ENCODE measurements at places on chromosomes 16 and 17.

GRCh38 chr17:80706463-80706867, 161.8 kb downstream of the RPTOR start:
- DNase-seq = no peak

DNA sequence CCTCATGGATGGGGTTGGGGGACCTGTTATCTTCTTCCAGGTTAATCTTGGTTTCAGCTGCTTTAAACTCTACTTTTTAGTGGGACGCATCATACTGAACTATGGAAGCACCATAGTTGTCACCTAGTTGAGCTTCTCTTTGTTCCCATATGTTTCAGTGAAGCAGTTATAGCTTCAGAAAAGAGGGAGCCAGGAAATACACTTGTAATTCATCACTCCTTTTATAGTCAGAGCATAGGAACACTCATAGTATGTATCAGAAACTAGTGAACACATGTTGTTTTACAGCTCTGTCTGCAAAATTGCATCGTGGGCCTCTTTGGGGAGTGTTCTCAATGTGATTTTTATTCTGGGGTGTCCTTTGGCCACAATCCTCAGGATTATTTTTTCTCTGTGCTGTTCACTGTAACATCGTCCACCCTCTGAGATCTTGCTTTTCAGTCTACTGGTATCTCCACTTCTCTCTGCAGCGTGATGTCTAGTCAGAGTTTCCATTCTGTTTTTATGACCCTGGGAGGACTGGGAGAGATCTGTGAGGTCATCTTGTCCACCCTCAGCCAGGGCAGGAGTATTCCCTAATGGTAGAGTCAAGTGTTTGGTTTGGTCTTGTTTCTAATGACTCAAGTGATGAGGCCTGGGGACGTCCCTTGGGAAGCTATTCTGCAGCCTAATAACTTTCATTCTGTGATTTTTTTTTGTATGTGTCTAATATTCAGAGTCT, 585.4 kb downstream of the WWOX start:
- no peak for DNase-seq

DNA sequence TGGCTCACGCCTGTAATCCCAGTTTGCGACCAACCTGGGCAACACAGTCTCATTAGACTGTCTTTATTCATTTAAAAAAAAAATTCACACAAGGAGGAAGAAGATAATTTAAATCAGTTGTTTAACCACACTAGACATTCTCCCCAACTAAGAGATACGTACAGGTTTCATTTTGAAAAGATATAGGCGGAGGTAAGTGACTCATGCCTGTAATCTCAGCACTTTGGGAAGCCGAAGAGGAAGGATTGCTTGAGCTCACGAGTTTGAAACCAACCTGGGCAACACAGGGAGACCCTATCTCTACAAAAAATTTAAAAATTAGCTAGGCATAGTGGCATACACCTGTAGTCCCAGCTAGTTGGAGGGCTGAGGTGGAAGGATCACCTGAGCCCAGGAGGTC, 5.3 kb downstream of the CMTM4 start:
- DNase-seq = no peak

- no peak for DNase-seq
These were observed 11.1 kb downstream of the HROB start for GRCh38 chr17:44152875-44153274.

DNA sequence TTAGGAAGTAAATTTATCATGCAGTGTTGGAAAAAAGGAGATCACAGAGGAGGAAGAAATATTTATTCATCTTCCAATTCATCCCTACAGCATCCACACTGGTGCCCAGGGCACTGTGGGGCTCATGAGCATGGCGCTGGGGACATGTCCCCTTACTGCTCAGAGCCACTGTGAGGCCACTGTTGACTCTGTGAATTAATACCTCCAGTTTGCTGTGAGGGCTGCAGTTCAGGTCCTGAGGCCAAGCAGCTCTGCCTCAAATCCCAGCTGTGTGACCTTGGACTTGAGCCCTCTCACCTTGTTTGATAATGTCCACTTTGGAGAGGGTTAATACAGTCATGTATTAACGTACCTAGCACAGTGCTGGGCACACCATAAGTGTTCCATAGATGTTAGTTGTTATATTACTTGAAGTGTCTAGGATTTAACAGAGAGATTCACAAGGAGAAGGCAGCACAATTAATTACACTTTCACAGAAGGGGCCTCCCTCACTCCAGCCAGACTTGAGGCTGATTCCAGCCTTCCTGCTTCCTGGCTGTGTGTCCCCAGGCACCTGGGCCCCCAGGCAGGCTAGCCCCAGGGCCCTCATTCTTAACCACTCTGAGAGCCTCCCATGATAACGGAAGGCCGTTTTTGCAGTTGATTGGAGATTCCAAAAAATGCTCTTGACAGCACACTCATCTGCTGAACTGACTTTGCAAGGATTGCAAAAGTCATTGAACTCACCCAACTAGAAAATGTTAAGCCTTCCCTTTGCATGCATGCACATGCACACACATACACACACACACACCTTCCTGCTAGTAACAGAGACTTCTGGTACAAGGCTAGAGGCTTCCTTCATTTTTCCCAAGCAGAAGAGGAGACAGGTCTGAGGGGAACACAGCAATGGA, 29.4 kb downstream of the KATNIP start:
- no peak for DNase-seq

DNA sequence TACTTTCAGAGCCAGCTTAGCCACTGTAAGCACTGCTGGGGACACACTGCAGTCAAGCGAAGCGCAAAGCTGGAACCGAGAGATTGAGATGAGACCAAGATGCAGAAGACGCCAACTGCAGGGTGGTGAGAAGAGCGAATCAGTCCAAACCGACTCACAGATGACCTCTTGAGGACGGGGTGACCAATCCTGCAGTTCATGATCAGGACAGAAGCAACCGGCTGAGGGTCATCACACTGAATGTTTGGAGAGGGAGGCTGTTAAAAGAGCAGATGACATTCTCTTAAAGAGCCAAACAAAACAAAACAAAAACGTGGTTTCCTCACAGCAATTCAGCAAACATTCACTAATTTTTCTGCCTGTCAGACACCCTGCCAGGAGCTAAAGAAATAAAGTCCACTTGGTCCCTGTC, 8.5 kb downstream of the HASPIN start:
- DNase-seq = no peak

Measured in esophagus squamous epithelium (tissue), 5 donors.